Kidney glomerular epithelial cell (primary cell): ENCODE measurements at places on chromosomes 4 and X.
A peak's percentile ranks its signal among the peaks of the same experiment; 100 is the strongest.

- no peak for DNase-seq
Measured at GRCh38 chrX:45619290-45619689, 418.6 kb upstream of the DIPK2B start.

- DNase-seq, result peak; percentile 5
Measured at GRCh38 chrX:9122519-9123245, 88.8 kb upstream of the FAM9B start.

DNA sequence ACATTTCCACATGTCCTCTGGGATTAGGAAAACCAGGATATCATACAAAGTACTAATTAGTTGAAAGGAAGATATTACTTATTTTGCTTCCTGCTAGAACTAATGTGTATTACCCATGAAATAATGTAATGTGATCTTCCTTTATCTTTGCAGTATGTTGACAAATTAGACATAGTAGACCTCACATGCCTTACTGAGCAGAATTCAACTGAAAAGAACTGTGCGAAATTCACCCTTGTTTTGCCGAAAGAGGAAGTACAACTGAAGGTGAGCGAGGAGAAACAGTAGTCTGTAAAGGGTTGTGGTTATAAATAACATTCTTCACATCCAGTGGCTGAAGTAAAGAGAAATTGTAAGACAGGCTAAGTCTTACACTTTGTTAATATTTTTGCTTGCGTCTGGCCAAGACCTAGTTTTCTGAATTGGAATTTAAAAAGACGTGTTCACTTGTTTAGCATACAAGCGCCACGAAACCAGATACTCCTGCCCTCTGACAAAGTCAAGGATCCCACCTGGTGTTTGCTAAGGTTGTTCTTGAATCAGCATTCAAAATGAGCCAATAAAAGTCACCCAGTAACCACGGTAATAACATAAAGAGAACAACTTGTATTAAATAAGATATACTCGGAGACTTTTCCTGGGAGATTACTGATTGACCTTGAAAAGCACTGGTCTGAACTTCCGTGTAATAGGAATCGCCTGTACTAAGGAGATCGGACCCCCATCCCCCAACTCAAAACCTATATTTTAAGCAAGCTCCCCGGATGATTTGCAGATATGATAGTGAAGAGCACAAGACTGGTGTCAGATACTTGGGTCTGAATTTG, 16.9 kb downstream of the STAP1 start:
- no peak for DNase-seq

GRCh38 chr4:7387925-7388324, 46.8 kb downstream of the PSAPL1 start:
- DNase-seq, result no peak

DNA sequence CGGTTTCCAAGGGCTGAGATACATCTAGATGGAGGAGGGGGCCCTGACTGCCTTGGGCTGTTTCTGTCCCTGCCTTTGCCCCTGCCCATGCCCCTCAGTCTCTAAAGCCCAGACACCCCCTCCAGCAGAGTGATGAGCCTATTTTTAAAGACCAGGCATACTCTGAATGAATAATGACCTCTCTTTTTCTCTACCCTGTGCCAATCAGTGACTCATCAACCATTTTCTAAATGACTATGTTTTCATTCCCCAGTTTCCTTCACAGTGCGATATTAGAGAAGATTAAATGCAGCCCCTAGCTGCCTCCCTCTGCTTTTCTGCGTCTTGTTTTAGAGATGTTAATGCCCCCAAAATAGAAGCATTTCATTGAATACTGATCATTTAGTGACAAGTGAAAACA, 15.5 kb upstream of the NHS start:
- DNase-seq, result peak; percentile 5

- DNase-seq, result no peak
Measured at GRCh38 chr4:17068891-17069290, 170.4 kb upstream of the LDB2 start.

GRCh38 chr4:5881340-5881739, 11.5 kb downstream of the CRMP1 start:
- no peak for DNase-seq

DNA sequence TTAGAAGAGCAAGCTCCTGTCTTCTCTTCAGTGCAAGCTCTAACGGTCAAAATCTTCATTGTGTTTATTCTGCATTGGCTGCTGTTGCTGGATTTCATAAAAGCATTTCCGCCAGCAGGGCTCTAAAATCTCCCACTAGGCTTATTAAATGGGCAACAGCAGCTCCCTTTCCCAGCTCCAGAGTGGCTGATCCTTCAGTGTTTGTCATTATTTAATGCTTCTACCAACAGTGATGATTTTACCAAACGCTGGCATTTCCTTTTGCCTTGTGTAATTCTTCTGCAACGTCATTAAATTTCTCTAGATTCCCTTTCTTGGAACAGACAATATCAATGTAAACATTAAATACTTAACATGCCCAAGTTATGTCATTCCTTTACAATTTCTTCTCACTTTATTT, 20.1 kb downstream of the SLC7A11 start:
- no peak for DNase-seq

DNA sequence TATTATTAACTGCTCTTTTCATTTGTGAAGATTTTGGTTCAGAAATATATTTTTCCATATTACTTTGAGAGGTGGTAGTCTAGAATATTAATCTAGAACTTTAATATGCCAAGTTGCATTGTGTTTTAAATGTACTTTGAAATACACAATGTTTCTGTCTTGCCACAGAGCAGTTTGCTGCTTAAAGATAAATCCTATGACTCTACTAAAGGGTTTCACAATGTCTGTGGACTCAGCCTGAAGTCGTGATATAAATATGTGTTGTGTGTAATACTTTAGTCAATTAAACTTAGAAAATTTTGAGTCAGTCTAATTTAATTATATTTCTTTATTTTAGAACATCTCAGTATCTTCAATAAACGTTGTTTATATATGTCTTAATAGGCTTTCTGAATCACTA, 1771.7 kb upstream of the PCDH7 start:
- no peak for DNase-seq

- DNase-seq, result no peak
Measured at GRCh38 chrX:3026074-3026815, 15.0 kb upstream of the ARSF start.

DNA sequence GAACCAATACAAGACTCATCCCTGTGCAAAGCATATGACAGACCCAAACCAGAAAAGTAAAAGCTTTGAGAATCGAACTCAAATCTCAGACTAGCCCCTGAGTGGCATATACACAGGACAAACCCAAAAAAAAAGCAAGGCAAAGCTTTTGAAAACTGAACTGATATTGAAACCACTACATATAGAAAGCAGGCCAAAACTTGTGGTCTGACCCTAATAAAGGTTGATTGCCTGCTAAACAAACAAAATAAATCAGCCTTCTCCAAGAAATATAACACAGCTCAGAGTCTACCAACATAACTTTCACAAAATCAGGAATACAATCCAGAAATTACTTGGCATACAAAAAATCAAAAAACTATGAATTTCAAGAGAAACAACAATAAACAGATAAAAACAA, 40.3 kb downstream of the LRBA start:
- no peak for DNase-seq

DNA sequence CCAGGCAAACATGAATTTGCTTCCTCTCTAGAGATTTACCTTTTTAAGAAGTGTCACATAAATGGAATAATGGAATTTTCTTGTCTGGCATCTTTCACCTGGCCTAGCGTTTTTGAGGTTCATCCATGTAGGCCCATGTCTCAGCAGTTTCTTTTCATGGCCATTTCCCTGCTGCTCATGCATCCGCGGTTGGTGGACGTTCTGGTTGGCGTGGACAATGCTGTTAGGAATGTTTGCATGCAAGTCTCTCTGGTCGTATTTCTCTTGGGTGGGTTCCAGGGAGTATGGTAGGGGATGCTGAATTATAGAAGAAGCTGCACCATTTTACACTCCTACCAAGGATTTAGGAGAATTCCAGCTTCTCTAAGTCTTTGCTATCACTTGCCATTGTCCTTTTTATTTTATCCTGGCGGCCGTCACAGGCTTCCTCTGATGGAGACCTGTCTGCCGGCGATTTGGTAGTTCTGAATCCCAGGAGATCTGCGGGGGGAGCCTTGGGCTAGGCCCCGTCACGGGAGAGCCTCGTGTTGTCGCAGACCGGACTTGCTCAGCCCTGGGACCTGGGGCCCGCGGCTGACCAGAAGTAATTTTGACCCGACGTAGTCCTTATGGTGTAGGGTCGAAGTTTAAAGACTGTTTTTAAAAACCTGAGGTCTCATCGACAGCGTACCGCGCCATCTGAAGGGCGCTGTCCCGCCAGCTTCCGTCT, 56.9 kb upstream of the TADA2B start:
- DNase-seq, result no peak

DNA sequence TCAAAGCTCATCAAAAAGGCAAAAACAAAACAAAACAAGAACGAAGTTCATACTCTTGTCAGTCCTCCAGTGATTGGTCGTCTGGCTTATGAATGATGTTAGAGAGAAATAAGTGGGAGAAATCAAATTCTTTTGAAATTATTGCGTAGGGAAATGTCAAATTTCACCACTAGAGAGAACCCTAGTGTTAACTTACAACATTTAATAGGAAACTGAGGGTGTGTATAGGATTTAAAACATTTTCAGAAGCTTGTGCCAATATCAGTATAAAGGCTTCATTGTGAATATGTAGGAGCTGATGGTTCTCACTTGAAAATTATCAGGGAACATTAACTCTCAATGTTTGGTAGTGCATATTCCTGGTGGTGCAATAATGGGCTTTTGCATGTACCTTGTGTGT, 17.4 kb downstream of the ADH6 start:
- no peak for DNase-seq

DNA sequence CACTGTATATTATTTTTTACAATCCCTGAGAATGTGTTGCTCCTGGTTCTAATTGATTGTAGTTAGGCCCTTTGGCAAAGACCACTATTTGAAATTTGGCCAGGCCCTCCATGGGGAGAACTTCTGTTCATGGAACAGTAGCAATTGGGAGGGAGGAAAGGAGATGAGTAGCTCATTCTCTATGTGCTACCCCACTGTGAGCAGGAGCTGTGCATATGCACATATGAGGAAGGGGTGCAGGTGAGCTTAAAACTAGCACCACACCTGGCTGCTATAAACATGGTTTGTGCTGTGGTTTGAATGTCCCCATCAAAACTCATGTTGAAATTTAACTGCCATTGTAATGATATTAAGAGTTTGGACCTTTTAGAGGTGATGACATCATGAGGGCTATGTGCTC, 1483.2 kb downstream of the PCDH7 start:
- DNase-seq, result no peak

GRCh38 chr4:66564901-66565651, 894.8 kb upstream of the EPHA5 start:
- DNase-seq, result no peak

DNA sequence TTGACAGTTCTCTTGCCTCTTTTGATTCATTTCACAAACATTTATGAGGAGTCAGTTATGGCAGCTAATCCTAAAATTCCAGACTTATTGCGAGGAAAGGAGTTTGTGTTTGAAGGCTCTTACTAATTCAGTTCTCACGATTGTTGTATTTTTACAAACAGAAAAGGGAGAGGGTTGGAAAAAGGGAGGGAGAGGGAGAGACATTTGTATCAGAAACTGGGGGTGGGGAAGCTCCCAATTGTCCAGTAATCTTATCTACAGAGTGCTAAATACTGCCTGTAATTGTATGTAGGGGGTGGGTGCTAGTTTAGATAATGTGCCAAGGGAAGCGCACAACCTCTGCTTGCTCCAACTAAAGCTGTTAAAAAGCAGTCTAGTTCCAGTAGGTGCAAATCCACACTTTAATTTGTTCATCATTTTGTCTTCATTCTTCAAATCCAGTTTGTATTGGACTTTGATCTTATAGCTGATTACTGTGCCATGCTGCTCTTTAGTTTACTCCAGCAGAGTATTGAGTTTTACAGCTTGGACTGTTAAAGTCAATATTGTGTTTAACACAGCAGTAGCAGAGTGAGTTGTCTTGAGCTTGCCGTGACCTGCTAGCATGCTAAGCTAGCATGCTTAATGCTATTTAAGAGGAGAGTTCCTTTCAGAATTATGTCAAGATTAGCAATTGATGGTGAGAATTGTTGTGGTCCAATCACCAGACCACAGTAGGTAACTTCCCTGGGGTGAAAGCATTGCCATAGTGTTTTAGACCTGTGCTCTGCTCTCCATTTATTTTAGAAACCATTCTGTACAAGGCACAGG, 13.9 kb downstream of the FNIP2 start:
- DNase-seq, result peak; percentile 13

GRCh38 chr4:55547918-55548317, 1.2 kb upstream of the CLOCK start:
- DNase-seq, result no peak

DNA sequence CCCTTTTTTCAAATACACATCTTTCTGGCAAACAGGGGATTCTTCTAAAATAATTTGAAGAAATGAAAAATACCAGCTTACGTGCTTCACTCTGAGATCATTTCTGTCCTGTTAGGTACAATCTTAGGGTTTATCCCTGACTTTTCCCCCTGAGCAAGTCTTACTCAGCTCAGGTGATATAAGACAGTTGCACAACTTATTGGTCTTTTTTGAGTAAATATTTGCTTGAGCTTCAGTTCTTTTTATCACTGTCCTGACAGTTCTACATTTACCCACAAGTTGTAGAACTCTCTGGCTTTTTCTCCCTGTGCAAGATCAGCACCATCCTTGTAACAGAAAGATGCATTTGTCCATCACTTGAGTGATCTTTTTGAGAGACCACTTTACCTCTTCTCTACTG, 84.9 kb downstream of the MID1IP1 start:
- no peak for DNase-seq

DNA sequence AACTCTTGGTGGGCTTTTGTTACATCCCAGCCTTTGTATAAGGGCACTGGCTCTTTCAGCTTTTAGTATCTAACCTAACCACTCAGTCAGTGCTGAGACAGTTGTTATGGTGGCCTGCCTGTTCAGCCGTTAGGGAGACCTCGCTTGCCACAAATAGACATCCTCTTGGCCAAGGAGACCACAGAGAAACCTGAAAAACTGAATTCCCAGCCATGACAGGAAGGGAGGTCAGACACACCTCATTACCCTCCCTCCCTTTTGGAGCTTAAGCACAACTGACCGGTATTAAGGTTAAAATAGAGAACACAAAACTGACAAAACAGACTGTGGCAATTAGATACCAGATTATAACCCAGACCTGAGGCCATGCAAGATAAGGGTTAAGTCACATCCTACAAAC, 1639.3 kb downstream of the RPA4 start:
- no peak for DNase-seq

- no peak for DNase-seq
Measured at GRCh38 chrX:1248331-1249061, 20.1 kb upstream of the CSF2RA start.

- DNase-seq, result no peak
Measured at GRCh38 chrX:69163936-69164741, 1.1 kb downstream of the PJA1 start.

DNA sequence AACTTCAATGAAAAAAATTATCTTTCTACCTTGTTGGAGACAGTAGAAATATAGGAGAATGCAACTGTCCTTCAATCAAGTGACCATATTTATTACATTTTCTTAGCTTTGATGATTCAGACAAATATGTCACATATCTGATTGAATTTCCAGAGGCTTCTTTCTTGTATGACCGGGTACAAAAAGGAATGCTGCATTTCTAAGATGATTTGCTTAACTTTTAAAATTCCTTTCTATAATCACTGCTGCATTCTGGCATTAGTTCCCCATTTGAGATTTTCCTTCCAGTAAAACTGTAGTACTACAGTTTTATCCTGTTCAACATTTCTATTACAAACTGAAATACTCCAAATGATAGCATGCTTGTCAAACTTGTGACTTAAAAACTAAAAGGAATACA, 5.2 kb downstream of the MFSD8 start:
- no peak for DNase-seq
